ENCODE measurements at places on chromosomes 5 and 9.

DNA sequence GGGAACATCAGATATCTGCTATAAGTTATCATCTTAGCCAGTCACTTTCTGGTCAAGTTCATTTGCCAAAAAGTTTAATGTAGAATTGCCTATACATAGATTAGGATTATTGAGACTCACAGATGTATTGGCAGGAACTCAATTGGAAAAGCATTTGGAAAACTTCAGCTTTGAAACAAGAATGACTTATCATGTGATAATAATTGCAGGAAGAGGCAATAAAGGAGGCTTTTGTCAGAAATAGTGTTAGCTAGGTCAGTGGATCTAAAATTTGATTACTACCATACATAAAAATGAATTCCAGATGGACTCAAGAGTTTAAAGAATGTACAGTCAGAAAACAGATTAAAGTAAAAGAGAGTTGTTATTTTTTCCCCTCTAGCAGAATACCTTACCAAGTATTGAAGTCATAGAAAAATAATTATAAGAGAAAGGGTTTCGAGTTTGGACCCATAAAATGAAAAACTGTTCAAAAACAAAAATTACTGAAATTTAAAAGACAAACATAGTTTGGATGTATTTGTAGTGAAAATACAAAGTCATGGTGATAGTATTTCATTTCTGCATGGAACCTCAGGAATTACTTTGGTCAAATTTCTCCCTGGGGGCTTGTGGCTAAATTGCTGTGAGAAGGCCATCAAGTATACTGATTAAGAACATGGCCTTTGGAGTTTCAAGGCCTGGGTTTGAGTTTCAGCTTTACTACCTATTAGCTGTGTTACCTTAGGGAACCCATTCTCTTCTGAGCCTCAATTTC is 159.9 kb downstream of the TMEM38B start:
- no peak for DNase-seq

- DNase-seq, result no peak
Measured at GRCh38 chr5:143521846-143522400, 118.4 kb upstream of the NR3C1 start.

- DNase-seq, result no peak
Measured at GRCh38 chr9:118650417-118650816, 718.8 kb downstream of the BRINP1 start.

GRCh38 chr5:18023275-18023674 is 389.0 kb downstream of the TAF11L14 start:
- no peak for DNase-seq

DNA sequence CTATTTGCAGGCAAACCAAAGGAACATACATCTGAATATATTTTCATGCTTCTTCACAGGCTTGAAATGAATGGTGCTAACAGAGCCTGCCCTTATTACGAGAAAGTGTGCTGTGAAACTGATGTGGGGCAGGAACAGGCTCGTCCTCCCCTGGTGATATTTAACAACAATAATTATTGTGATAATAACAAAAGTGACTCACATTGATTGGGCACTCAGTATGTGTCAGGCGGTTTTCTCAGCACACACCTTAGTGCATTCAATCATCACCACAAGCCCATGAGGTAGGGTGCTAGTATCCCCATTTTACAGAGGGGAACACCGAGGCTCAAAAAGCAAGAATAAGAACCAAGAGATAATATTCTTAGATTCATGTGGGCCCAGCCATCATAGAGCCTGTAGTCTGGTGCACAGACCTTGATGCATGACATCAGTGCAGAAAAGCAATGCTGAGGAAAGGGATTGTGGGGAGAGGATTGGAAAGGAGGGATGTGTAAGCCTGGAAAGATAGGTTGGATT is 18.1 kb upstream of the BOD1 start:
- no peak for DNase-seq

- DNase-seq, result no peak
Measured at GRCh38 chr9:37679649-37680402, 29.1 kb downstream of the FRMPD1 start.

- no peak for DNase-seq
Measured at GRCh38 chr5:168607946-168608345, 28.8 kb upstream of the PANK3 start.

GRCh38 chr5:44887722-44888121 is 79.0 kb downstream of the MRPS30 start:
- no peak for DNase-seq

DNA sequence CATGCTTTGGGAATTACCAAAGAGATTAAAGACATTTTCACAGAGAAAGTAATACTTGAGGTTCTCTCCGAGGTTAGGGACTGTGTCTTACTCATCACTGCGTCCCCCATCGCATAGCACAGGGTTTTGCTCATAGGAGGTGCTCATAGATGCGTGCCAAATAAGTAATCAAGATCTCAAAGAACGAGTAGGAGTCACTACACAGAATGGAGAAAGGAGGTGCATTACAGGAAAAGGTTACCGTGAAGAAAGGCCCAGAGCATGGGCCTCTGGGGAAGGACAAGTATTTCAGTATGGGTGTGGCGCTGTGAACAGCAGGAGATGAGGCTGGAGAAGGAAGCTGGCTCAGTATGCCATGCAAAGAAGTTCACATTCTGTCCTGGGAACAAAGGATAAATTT is 182.4 kb downstream of the ACTL7B start:
- DNase-seq, result peak; percentile 79

DNA sequence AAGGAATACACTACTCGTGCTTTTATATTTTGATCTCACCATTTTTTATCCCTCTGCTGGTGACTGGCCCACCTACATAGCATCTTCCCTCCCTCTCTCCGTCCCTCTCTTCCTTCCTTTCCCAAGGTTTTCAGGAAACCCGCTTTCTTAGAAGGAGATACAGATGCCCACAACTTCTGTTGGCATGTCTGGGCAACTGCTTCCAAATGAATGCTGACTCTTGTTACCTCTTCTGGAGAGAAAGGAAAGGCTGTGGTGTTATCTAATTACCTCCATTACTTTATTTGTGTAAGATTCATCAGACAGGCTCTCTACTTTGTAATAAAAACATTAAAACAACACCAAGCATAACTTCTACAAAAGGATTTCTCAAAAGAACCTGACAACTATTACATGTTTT is 20.2 kb downstream of the FANCC start:
- no peak for DNase-seq

DNA sequence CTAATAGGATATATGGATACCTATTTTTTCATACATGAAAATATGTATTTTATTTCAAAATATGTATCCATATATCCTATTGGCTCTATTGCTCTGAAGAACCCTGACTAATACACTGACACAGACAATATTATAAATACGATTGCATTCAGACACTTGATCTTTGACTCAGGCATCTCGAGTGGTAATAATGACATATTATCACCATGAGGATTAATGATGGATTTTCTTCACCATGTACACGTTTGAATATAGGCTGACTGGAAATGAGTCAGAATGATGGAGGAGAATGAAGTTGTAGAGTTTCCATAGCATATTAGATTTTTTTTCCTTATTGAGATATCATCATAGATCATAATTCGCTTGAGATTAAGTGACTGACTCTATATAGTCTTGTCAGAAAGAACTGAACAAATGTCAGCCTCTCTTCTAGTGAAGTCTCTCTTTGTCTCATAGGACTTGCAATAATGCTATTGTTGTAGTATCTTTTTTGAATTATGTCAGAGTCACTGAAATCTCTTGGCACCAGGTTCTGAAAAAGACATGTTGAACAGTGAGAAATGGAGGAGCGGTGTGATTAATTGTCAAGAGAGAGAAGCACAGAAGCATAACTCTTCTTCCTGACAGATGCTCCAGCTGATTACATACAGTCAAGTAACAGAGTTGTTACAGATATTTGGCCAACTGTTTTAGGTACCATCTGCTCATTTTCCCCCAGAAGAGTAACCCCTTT is 41.4 kb upstream of the SLCO6A1 start:
- no peak for DNase-seq

GRCh38 chr9:134535171-134535570 is 106.4 kb upstream of the COL5A1 start:
- no peak for DNase-seq

GRCh38 chr5:145739843-145740242 is 95.3 kb downstream of the PRELID2 start:
- no peak for DNase-seq

GRCh38 chr5:39657943-39658342 is 233.2 kb upstream of the DAB2 start:
- DNase-seq, result no peak

DNA sequence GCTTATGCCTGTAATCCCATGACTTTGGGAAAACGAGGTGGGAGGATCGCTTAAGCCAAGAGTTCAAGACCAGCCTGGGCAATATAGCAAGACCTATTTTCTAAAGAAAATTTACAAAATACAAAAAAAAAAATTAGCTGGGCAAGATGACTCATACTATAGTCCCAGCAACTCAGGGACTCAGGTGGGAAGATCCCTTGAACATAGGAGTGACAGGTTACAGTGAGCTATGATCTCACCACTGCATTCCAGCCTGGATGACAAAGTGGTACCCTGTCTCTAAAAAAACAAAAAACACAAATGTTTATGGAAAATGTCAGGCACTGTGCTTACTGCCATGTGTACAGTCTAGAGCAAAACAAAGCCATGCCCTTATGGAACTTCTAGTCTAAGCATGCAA is 823.3 kb upstream of the DMAC1 start:
- no peak for DNase-seq

DNA sequence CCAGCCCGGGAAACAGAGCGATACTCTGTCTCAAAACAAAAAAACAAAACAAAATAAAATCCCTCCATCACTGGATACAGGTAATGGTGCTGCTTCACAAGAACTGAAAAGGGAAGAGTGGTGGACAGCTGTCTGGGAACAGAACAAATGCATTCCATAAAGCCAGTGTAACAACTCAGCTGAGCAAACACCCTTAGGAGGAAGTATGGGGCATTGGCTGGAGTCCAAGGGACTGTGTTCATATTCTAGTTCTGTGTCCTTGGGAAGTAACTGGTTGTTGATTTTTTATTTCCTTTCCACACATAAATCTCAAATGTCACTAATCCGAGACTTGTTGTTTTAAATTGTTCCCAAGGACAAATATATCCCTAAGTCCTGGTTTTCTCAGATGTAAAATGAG is 38.3 kb downstream of the HTR1A start:
- no peak for DNase-seq

DNA sequence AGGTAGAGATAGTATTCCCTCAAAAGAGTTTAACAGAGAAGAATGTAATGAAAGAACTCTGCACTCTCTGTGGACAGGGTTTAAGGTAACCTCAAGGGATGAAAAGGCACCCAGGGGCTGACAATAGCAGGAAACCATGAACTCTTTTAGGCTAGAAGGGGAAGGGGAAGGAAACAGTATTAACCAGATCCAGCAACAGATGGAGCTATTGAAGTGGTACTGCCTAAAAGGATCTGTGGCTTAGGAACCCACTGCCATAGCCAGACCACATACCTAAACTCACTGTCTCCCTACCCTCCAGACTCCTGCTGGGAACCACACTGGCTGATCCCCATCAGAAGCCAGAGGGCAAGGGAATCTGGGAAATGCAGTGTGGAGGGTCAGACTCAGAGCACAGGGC is 35.5 kb downstream of the PLGRKT start:
- no peak for DNase-seq

DNA sequence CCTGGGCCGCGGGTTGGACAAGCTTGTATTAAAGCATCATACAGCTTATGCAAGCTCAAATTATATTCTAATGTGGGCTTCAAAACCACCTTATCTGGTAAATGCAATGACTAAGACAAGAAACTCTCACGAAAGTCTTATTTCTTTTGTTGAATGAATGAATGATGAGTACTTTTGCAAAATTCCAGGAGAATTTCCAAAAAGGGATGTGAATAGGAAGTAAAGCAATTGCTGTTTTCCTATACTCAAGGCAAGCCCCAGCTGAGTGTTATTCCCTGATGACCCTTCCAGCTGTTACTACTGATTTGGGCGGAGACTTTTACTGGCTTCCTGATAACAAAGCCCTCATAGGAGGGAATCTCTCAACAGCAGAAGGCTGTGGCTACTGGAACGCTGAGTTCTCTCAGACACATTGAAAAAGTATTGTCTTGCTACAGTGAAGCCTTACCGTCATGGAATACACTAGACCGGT is 162.8 kb downstream of the SREK1 start:
- DNase-seq, result no peak
